ENCODE measurements at places on chromosomes 3 and 15.

DNA sequence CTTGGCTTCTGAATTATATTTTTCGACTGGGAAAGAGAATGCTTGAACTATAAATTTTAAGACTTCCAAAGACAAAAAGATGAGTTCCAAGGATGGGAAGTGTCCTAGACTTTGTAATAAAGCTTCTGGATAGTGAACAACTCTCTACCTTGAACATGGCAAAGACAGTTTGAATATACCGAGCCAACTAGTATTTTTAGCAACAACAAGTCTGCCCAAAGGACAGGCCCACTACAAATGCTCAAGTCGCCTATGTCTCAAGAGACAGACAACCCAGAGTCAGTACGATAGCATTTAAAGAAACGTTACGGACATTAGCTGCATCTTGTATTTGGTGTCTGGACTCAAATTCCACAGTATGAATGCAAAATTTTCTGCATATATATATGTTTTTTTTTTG, 175.3 kb upstream of the SLC2A2 start:
- no peak for DNase-seq
- H3K4me1 ChIP-seq, result peaks cover 7% of the 10 kb centered on the region
- H3K27ac ChIP-seq, result no peak overlapping the region
- no peaks in the 10 kb centered on the region for H3K27me3 ChIP-seq
- peaks cover 18% of the 10 kb centered on the region for H3K36me3 ChIP-seq

DNA sequence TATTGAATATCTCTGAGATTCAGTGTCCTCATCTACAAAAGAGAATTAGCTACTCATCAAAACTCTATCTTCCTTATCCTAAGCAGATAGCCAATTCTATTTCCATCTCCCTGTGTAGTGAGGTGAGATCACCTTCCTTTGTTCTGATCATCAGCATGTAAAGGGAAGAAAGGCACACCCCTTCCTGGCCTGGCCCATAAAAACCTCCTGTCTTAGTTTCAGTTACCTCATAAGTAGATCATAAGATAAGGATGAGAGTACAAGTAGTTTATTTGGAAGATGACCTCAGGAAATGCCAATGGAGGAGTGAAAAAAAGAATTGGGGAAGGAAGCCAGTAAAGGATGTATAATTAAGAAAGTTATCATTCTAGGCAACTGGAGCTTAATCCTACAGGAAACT, 114.5 kb upstream of the GADL1 start:
- H3K27me3 ChIP-seq, result no peaks in the 10 kb centered on the region
- no peaks in the 10 kb centered on the region for H3K36me3 ChIP-seq
- H3K27ac ChIP-seq, result no peak overlapping the region
- no peak for DNase-seq
- no peaks in the 10 kb centered on the region for H3K4me1 ChIP-seq
- no peak overlapping the region for H3K4me3 ChIP-seq

- DNase-seq, result no peak
- H3K27ac ChIP-seq, result no peak overlapping the region
- H3K4me1 ChIP-seq, result no peaks in the 10 kb centered on the region
- no peaks in the 10 kb centered on the region for H3K36me3 ChIP-seq
Measured at GRCh38 chr3:127049393-127049792, 66.5 kb downstream of the PLXNA1 start.

DNA sequence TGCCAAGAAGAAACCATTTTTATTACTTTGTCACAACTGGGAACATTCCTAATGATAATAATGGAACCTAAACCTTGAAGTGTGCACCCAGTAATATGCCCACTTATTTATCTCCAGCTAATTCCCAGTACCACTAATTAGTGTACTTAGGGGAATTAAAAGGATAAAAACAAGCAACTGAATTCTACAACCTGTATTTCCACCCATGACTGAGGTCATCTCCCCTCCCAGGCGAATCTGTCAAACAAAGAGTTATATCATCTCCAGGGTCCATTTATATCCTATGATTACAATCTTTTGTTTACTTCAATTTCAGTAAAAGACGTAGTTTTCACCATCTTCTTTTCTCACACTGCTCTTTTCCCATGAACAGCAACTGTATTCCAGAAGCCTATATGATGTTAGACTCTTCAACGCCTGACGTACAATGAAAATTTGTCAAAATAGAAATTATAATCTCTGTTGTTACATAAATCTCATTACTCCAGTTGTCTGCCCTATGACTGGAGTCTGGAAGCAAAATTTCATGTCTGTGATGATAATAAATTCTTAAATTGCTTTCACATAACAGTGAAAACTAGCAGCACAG, 177.6 kb downstream of the GOLIM4 start:
- no peaks in the 10 kb centered on the region for H3K27me3 ChIP-seq
- H3K4me1 ChIP-seq, result no peaks in the 10 kb centered on the region
- H3K27ac ChIP-seq, result no peak overlapping the region

All from activated naive CD8-positive, alpha-beta T cell treated with anti-CD3 and anti-CD28 coated beads, Interleukin-2, amount 50 U/mL, for 24 hours (primary cell).